T-cell (primary cell): ENCODE measurements at places on chromosomes 6 and 20.

DNA sequence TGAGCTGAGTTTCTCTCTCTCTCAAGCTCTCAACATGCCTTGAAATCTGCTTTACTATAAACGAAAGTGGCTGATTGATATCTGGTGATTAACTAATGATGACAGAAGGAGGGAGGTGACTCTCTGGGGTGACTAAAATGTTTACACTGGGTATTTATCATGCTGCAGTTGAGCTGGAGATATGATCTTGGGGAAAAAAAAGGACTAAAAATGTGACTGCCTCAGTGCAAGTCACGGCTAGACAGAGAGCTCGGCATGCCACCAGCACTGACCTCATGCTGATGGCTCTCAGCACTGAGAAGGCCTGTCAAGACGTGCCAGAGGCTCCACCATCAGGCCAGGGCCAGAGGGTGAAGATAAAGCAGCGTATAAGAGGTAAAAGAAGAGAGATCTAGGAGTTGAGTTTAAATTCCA, 103.1 kb upstream of the SPACA1 start:
- DNase-seq: no peak

- DNase-seq: no peak
Observed at GRCh38 chr20:48404598-48404997, 423.2 kb downstream of the PREX1 start.

DNA sequence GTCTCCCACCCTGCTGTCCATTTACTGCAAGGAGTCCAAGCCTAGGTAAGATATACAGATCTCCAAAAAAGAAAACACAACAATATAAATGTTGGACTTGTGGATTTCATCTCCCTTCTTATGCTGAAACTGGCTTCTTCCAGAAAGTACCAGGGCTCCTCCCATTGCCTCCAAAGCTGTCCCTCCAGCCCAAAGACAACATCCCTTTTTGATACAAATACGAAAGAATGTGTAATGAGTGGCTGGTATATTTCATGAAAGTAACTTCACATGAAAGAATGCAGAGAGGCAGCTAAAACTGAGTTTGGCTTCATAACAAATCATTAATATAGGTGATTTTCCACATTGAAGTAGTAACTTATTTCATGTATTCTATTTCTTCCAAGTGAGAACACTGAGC, 7.9 kb downstream of the MAFB start:
- no peak for DNase-seq

DNA sequence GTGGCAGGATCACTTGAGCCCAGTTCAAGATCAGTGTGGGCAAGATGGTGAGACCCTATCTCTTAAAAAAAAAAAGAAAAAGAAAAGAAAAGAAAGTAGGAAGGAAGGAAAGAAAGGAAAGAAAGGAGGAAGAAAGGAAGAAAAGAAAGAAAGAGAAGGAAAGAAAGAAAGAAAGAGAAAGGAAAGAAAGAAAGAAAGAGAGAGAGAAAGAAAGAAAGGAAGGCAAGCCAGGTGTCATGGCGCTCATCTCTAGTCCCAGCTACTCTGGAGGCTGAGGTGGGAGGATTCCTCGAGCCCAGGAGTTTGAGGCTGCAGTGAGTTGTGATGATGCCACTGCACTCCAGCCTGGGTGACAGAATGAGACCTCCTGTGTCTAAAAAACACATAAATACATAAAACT, 11.5 kb upstream of the SRC start:
- DNase-seq: no peak

DNA sequence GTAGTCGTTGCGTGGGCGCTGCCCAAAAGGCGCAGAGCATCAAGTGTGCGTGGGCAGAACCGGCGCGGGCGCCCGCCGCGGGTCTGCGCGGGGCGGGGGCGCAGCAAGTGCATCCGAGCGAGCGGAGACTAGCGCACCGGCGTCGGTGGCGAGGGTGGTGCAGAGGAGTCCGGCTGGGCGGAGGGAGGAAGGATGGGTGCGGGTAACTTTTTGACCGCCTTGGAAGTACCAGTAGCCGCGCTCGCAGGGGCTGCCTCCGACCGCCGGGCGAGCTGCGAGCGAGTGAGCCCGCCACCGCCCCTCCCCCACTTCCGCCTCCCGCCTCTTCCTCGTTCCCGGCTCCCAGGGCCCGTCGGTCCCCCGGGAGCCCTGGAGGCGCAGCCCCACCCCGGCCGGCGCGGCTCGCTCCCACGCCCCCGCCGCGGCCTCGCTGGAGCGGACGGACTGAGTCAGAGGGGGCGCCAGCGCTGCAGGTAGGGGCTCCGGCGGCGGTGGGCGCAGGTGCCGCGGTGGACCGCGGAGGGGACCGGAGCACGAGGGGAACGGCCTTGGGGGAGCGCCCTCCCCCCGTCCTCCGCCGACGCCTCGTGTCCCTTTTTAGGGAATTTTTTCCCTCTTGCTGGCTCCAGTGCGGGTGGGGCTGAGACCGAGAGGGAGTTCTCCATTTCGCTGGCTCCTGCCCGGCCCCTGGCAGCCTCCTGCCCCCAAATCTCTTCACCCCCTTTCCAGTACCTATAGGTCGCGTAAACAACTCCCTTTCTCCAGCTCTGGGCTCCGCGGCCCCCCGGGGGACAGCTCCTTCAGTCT, 1.6 kb upstream of the DBNDD2 start:
- DNase-seq: peak; percentile 34

DNA sequence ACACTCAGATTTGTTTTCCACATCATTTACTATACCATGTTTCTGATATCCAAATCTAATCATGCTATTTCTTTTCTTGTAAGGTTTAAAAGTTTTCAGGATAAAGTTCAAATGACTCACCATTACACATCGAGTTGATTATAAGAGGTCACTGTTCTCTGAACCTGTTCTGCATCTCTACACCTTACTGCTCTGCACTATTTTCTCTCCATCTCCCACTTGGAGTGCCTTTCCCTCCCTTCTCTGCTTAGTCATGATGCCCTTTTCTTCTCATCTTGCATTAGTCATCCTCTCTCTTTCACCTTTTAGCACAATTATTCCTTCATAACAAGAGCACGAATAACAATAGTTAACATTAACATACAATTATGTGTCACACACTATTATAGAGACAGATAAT, 37.5 kb upstream of the FUT9 start:
- no peak for DNase-seq

GRCh38 chr20:47764154-47764733, 21.0 kb downstream of the SULF2 start:
- no peak for DNase-seq

DNA sequence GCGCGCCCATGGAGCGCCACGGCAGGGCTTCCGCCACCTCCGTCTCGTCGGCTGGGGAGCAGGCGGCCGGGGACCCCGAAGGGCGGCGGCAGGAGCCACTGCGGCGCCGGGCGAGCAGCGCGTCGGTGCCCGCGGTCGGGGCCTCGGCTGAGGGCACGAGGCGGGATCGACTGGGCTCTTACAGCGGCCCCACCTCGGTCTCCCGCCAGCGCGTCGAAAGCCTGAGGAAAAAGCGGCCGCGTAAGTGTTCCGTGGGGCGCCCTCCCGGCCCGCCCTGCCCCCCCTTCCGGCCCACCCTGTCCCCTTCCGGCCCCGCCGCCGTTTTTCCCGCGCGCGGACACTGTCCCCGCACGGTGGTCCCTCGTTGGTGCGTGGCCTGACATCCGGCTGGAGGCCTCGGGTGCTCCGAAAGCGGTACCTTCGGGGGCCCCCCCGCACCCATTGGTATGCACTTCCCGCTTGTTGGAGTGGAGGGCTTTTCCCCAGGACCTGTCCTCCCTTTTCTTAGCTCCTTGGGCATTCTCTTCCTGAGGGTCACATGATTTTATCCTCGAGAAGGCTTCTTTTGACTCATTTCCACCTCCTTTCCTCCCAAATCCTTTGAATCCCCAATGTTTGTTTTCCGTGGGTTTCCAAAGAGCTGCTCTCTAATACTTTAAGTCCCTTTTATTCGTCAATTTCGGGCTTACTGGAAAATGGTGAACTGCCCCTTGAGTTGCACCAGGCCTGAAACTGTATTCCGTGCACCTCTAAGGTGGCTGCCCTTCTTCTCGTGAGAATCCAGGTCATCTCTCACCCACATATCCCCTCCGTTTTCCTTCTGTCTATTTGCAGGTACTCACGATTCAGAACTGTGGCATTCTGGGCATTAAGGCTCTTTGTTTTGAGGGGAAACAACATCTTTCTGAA, 556 bp downstream of the PANK2 start:
- DNase-seq: peak; percentile 16

- no peak for DNase-seq
Observed at GRCh38 chr6:43963877-43964658, 163.2 kb downstream of the MRPL14 start.

- DNase-seq: no peak
Observed at GRCh38 chr6:140041056-140041455, 666.6 kb upstream of the CITED2 start.

GRCh38 chr20:6026051-6026450, 27.8 kb downstream of the LRRN4 start:
- no peak for DNase-seq

GRCh38 chr6:72424476-72424875, 197.4 kb upstream of the KCNQ5 start:
- no peak for DNase-seq

DNA sequence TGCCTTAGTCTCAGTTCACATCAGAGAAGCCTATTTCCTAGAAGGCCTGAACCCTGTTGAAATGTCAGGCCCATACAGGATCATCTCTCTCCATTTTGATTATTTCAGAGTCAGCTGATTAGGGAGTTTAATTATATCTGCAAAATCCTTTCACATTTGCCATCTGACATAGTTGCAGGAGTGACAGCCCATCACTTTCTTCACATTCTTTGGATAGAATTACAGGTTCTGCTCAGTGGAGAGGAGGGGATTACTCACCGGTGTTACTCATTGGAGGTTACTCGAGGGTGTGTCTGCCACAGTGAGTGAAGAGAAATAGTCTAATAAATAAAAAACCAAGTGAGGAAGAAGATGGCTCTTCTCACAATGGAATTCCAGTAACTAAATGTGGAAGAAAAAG, 216.8 kb downstream of the TMEM242 start:
- DNase-seq: no peak

- DNase-seq: no peak
Observed at GRCh38 chr6:76852776-76853175, 610.5 kb downstream of the HTR1B start.

DNA sequence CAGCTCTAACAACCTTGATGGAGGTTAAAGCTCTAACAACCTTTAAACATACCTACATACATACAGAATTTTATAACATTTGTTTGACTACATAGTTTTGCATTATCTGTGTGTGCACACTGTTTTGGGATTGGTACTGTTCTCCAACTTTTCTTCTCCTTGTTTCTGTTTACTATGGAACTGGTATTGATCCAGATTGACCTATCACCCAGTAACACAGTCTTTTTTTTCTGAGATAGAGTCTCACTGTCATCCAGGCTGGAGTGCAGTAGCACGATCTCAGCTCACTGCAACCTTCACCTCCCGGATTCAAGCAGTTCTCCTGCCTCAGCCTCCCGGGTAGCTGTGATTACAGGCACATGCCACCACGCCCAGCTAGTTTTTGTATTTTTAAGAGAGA, 16.7 kb upstream of the SUMO4 start:
- no peak for DNase-seq

DNA sequence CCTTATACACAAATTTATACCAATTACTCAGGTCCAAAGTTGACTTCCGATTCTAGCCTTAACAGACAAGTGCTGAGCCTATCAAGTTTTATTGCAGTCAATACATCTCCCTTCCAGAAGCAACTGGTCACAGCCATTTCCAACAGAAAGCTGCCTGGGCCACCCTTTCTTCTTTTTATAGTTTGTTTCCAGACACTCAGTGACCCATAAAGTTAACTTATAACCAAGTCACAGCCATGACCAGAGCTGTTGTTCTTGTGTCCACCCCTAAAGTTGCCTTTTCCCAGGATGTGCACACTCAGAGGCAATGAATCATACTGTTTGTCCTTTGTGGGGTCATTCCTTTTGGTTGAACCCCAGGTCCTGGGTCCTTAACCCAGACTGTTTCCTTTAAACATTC, 89.9 kb downstream of the CD83 start:
- no peak for DNase-seq

GRCh38 chr6:158629367-158630221, 14.9 kb downstream of the DYNLT1 start:
- peak; percentile 47 for DNase-seq

DNA sequence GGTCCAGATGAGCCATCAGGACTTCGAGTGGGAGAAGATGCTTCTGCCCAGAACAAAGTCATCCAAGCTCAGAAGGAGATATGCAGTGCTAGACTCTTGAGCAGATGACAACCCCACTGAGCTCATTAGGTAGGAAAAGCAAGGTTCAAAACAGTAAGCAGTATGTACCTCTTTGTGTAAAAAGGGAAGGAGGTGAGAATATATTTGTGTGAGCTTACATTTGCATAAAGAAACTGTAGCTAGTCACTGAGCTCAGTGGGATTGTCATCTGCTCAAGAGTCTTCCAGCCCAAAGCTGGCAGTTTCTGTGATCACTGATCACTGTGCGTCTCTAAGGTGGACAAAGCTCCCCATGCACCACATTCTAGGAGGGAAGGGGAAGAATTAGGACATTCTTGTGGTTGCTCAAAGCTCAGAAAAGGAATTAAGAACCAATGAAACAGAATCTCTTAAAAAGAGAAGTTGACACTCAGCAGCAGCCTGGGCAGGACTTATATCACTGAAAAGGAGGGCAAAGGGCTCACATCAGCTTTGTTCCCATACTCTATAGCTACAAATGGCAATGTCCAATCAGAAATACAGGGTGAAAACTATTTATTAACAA, 90.0 kb upstream of the MAFB start:
- DNase-seq: no peak

- no peak for DNase-seq
Observed at GRCh38 chr6:121666814-121667213, 231.4 kb downstream of the GJA1 start.

DNA sequence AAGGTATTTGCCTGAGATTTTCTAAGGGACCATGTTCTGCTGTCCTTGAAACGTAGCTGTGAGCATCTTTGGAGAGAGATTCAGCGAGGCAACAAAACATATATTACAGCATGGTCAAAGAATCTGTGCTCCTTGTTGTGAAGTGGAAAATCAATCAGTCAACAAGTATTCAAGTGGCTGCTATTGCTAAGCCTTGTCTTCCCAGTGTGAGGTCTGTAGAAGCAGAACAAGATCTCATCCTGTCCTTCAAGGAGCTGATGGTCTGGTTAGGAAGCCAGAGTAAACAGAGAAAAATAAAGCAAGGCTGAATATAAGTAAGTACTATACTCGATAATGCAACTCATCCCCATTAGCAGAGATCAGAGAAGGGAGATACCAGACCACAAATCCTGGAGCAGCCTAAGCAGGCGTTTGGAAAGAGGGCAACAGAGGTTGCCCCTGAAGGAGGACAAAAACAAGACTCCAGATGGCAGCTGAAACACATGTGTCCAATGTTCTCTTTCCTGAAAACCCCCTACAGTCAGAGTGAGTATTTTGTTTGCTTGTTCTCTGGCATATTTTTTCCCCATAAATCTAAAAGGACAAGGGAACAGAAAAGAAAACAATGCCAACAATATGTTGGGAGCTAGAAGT, 392.0 kb downstream of the SYNE1 start:
- DNase-seq: no peak

DNA sequence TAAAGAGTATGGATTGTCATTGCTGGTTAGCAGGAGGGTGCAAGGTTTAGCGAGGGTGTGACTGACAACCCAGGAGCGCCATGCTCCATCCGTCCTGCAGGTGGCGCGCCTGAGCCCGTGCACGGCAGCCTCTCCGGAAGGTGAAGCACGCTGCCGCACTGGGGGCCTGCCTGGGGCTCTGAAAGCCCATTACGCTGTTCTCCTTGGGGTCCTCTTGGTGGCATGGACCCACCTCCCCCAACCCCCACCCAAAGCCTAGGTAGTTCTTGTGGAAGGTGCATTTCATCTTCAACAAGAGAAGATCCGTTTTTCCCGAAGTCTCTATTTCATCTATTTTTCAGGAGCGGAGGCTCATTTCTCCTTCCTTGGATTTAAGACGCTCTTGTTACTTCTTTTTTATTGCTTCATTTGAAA, 197.4 kb upstream of the KCNG1 start:
- no peak for DNase-seq
